Activated naive CD8-positive, alpha-beta T cell treated with anti-CD3 and anti-CD28 coated beads, Interleukin-2, amount 10 ng/mL, durations not matched to agents 7 days and 5 days (primary cell): ENCODE measurements at places on chromosomes 4 and X. TPM values are rescaled to one million over a fixed set of nuclear protein-coding genes. Genes with fewer than 3 reads are reported as not detected.
A peak's percentile ranks its signal among the peaks of the same experiment; 100 is the strongest.

TBX22 gene
- not detected for total RNA-seq

DNA sequence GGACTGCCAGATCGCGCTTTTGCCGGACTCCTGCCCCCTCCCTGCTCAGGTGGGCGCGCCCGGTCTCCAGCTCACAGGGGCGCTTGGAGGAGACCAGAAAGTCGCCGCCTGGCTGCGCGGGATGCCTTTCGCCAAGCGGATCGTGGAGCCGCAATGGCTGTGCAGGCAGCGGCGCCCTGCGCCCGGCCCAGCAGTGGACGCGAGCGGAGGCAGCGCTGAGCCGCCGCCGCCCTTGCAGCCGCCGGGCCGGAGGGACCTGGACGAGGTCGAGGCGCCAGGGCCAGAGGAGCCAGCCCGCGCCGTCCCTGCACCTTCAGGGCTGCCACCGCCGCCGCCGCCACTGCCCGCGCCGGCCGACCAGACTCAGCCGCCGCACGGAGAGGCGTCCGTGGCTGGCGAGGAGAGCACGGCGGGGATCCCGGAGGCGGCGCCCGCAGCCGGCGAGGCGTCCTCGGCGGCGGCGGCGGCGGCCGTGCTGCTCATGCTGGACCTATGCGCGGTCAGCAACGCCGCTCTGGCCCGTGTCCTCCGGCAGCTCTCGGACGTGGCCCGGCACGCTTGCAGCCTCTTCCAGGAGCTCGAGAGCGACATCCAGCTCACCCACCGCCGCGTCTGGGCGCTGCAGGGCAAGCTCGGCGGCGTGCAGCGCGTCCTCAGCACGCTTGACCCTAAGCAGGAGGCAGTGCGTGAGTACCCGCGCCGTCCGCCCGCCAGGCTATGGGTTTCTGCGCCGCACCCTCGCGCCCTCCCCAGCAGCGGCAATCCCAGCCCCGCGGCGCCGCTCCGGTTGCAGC, 834 bp downstream of the NHS start:
- peak; percentile 27 for DNase-seq

- no peak for DNase-seq
Measured at GRCh38 chr4:94304365-94304971, 38.2 kb downstream of the HPGDS start.

- no peak for DNase-seq
Measured at GRCh38 chr4:3462790-3463415, at the start of gene DOK7. Gene DOK7, plus strand, starts transcription at chr4:3463306. Its CDS starts 70 bp downstream, at chr4:3463376.

IGBP1 gene
- 57.8 TPM for total RNA-seq

DNA sequence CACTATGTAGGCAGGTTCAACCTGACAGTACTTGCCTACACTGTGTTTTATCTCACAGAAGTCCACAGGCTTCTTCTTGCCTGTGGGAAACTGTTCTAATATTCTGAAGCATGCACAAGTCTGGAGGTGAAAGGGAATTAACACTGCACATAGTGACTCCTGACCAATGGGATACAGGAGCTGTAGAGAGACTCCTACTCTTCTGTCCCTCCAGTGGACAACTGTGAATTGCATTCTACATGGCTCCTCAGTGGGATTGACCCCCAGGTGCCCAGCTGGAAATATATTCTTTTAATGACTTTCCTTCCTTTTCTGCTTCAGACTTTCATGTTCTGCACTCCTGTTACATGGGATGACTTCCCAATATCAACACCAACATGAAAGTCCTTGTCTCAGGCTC, 8.2 kb upstream of the YIPF6 start:
- DNase-seq: no peak

CSAG1 gene
- total RNA-seq: not detected

GRCh38 chrX:81206476-81206875, 4.6 kb downstream of the SH3BGRL start:
- no peak for DNase-seq

DNA sequence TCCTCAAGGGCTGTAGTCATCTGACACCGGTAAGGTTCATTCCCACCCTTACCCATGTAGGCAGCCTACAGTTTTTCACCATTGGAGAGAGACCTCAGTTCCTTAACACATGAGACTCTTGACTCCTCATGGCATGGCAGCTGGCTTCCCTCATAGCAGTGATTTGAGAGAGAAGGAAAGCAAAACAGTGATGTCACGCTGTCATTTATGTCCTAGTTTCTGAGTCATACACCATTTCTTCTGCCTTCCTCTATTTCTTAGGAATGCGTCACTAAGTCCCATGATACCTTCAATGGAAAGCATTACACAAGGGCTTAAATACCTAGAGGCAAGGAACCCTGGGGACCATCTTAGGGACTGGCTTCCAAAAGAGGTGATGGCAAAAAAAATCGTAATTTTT, 226.1 kb downstream of the SPCS3 start:
- DNase-seq: no peak

EREG gene
- not detected for total RNA-seq

TLR3 gene
- total RNA-seq: 1.1 TPM

GRCh38 chr4:10118048-10119004, 1.7 kb upstream of the WDR1 start:
- DNase-seq: no peak
